Stimulated activated CD4-positive, alpha-beta T cell treated with anti-CD3 and anti-CD28 coated beads, Interleukin-4, amount 100 ng/mL, for 24 hours (primary cell): ENCODE measurements at places on chromosomes 6 and 20.
A peak's percentile ranks its signal among the peaks of the same experiment; 100 is the strongest.

- peak; percentile 90 for DNase-seq
These were observed 35.7 kb upstream of the HLA-E start for GRCh38 chr6:30453508-30454116.

DNA sequence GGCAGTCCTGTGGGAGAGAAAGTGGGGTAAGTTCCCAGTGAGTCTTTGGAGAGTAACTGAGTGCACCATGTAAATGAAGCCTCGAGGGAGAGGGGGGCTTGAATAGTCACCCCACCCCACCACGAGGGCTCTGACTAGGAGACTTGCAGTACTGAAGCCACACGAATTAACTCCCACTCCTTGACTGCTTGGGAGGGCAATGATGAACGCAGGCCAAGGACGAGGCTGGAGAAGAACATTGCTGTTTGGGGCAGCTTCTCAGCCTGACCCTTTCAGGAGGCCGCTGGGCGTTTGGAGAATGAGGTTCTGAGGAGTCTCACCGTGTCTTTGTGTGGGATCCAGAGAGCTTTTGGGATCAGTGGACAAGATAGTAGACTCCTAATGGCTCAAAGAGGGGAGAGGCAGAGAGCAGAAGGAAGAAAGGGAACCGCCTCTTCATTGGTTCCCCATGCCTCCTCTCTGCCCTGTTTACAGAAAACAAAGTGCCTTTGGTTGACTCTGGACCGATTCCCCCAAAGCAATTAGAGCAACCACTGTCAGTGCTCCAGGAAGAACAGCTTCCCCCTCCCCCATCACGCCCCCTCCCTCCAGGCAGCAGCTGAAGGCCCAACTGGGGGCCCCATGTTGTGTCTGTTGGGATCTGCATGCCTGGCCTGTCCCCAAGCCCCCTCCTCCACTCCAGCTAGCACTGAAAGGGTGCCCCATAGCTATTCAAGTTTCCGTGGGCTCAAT lies 41.7 kb upstream of the CDKN1A start:
- no peak for DNase-seq

DNA sequence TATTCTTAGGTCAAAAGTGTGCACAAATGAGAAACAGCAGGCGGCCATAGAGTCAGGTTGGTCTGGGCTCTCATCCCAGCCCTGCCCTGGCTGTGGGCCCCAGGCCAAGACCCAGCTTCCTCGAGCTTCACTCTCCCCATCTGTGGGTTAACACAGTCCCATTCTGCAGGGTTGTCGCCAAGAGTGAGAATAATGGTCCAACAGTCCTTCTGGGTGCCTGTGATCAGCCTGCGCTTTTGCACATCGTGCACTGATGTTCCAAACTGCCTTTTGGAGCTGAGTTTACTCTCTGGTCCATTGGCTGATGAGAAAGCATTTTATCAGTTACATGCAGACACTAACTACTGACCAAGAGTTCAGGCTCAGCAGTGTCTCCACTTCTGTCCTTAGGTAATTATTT lies 82.6 kb downstream of the INSM1 start:
- no peak for DNase-seq

- DNase-seq = no peak
These were observed 986.3 kb downstream of the TFAP2A start for GRCh38 chr6:9428421-9429172.

DNA sequence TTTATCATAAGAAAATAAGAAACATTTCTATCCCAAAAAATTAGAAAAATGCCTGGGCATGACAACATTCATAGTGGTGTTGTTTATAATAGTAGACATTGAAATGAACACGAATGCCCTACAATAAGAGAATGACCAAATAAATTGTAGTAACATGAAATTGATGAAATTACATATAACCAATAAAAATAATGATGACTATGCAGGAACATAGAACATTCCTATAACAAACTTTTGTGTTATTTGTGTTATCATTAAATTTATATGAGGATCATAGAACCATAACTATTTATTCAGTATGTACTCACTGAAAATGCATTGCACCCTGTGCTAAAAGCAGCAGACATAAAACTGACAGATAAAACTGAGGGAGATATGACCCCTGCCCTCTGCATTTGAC lies 399.7 kb downstream of the CBLN4 start:
- DNase-seq = no peak

GRCh38 chr6:10687582-10687981 lies 6.8 kb downstream of the C6orf52 start:
- no peak for DNase-seq

GRCh38 chr6:90192857-90193256 lies 103.8 kb downstream of the BACH2 start:
- DNase-seq = no peak

GRCh38 chr6:40719671-40720374 lies 132.7 kb upstream of the LRFN2 start:
- DNase-seq = no peak

- DNase-seq = no peak
These were observed 19.7 kb upstream of the OGFRL1 start for GRCh38 chr6:71268735-71269437.

DNA sequence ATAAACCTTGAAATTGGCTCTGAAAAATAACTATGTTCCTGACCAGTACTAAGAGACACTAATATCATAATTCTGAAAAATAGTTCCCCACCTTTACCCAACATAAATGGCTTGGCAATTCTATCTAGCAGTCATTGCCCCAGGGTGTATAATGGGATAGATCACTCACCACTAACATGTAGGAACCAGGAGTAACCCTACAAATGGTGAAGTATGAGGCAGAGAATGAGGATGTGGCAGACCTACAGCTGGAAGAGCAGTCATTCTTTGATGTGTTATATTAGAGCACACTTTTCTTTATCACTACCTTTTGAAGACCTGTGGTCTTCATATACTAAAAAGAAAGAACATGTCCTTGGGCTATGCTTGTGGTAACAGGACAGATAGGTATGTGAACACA lies 136.5 kb upstream of the SYNDIG1 start:
- no peak for DNase-seq

- DNase-seq = no peak
These were observed 23.2 kb upstream of the UNC93A start for GRCh38 chr6:167267921-167268401.

DNA sequence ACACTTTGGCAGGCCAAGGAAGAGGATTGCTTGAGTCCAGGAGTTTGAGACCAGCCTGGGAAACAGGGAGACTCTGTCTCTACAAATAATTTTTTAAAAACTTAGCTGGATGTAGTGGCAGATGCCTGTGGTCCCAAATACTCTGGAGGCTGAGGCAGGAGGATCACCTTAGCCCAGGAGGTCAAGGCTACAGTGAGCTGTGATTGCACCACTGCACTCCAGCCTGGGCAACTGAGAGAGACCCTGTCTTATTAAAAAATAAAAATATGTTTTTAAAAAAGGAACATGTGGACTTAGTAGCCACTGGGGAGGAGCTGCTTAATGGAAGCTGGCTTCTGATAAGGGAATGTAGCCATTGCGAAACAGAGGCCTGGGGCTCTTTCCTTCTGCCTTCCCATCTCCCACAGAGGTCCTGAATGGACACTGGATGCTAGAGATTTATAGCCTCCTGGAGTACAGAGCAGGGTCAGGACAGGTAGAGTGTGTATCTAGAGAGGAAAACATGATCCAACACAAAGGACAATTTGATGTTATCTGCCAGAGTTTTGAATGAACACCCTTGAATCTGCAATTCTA lies 21.7 kb upstream of the GMNN start:
- DNase-seq = no peak

- no peak for DNase-seq
These were observed 3.3 kb downstream of the CBFA2T2 start for GRCh38 chr20:33493076-33493766.

DNA sequence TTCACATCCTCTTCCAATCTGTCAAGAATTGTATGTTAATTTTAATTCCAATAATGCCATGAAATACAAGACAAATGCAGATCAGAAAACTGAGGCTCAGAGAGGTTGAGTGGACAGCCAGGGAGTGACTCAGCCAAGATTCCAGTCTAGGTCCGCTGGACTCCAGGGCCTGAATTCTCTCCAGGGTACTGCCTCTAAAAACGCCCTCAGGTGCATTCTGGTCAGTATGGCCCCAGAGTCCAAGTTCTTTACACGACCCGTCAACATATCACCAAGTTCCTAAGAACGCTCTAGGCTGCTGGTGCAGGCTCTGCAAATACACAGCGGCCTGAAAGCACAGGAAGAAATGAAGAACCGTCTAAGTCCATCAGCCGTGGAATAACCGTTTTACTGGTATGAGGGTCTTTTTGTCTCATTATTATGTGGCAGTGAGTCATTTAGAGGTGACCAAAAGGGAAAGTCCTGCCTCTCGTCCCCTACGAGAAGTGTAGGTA lies 709 bp upstream of the ASXL1 start:
- DNase-seq = no peak

- DNase-seq = no peak
These were observed 184.4 kb downstream of the HS3ST5 start for GRCh38 chr6:114158411-114158810.

- DNase-seq = no peak
These were observed 366.1 kb downstream of the NRN1 start for GRCh38 chr6:5640614-5641013.

GRCh38 chr20:36314734-36315544 lies 8.8 kb downstream of the DLGAP4 start:
- no peak for DNase-seq

DNA sequence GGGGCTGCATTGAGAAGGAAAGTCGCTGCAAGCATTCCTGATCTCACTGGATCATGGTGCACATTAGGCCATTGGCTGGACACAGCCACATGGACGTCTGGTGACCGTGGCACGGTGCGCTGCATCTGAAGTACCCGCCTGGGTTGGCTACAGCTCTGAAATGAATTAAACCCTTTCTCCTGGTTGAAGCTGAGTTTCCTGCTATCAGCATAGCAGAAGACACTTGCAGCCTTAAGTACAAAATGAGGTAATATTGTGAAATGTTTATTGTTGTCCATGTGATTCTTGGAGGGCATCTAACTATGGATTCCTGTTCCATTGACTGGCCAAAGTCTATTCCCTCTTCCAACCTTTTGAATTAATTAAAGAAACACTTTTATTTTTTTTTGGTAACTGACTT lies 89.8 kb upstream of the ADTRP start:
- DNase-seq = no peak

DNA sequence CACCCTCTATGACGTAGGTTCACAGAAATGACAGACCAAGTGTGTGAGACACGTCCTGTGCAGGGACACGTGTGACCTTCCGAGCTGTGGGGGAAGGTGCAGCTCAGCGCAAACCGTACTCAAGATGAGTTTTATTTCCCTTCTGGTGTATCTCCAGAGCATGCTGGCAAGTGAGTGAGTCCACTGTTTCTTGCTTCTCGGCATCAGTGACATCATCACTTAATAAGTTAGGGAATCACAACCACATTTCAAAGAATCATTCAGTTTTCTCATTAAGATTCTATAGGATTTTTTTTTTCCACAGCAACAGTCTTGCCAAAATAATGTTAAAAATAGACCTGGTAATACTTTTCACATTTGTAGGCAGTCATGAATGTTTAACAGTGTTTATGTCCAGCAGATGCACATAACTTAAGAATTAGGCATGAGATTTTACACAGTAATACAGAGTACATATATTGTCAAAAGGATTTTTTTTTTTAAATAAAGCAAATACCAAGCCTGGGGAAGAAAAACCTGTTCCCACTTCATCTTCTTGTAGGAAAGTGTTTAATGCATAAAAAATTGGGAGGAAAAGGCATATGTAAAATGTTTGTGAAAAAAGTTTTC lies 417.8 kb downstream of the CDC5L start:
- no peak for DNase-seq

DNA sequence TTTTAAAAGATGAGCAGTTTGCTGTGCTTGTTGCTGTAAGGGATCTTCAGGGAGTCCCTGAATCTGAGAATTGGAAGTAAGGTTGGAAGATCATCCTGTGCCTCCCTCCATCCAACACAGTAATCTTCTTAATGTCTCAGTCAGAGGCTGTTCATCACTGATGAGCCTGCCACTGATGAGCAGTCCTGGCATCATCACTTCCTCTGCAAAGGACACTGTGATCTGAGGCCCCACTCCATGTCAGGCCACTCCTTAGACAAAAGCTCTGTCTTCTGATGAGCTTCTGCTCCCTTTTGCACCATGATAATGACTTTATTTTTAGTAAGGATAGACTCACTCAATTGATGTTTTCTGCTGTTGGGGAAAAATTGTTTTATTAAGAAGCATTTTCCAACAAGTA lies 121.0 kb downstream of the UST start:
- no peak for DNase-seq

GRCh38 chr6:70176842-70177550 lies 125.9 kb downstream of the COL9A1 start:
- DNase-seq = no peak

DNA sequence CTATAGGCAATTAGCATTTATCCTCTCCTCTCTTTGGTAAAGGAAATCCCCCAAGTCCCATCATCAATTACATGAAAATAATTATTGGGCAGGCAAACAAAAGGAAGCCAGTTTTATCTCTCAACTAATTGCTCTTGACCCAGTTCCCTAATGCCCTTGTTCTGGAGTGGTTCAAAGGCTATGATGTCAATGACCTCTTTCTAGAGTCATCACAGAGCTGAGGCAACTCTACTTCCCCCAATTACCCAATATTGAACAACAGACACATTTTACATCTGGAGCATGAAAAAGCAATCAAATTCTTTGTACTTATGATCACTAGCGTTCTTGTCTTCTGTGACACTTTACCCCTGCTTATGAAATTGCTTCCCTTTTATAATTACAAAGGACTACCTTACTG lies 43.5 kb downstream of the NT5E start:
- DNase-seq = no peak

GRCh38 chr20:40323361-40323794 lies 365.7 kb downstream of the MAFB start:
- DNase-seq = no peak

DNA sequence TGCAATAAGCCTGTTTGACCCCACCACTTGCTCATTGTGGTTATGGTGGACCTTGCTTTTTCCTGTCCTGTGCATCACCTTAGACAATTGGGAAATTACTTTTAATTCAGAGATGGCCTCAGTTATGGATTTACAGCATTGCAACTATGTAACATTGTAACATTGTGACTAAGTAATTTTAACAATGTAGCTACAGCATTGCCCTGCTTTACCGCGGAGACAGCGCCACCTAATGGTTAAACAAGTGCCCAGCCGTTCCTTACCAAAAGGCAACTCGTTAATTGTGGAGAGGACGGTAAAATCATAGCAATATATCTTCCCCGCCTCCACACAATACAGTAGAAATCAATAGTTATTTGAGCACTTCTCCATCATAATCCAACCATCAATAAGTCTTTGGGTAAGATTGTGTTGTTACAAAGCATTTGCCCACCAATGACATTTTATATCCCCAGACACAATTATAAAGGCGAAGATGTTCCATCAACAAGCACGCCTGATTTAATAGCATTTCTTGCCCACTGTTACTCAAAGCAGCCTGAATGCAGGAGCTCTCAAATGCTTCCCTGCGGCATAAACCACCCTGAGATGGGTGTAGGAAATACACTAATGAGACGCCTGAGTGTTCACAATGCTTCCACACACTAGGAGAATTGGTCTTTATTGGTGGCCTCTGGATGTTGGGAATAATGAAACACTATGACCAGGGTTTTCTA lies 93.7 kb downstream of the PROKR2 start:
- DNase-seq = peak; percentile 56

DNA sequence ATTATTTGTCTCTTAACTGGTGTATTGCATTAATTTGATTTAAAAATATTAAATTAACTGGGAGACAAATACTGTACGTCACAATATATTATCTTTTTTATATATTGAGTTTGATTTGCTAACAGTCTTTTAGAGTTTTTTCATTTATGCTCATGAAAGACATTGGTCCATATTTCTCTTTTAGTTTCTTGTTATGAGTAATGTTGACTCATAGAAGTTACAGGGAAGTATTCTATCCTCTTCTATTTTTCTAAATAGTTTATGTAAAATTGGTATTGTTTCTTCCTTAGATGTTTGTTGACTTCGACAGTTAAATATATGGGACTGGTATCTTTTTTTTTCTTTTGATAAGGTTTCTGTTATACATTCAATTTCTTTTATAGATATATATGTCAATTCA lies 1115.6 kb upstream of the CITED2 start:
- DNase-seq = no peak
